ENCODE measurements at places on chromosomes 7 and 10.

GRCh38 chr7:93150200-93150835 is 2.1 kb upstream of the SAMD9L start:
- no peak for DNase-seq

DNA sequence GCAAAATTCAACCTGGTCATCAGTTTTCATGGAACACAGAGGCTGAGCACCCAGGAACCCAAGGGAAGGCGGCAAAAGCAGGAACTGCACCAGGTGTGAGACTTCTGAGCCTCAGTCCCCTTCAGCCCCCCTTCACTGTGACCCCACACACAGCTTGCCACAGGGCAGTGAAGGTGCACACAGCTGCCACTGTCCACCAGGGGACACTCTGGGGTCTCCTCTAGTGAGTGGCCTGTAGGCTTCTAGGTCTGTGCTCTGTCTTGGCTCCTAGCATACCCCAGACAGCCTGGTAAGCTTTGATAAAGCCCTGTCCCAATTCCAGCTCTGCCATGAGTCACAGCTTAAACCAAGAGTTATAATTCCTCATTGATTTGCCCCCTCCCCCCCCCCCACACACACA is 12.1 kb downstream of the KCNH2 start:
- DNase-seq, result no peak

DNA sequence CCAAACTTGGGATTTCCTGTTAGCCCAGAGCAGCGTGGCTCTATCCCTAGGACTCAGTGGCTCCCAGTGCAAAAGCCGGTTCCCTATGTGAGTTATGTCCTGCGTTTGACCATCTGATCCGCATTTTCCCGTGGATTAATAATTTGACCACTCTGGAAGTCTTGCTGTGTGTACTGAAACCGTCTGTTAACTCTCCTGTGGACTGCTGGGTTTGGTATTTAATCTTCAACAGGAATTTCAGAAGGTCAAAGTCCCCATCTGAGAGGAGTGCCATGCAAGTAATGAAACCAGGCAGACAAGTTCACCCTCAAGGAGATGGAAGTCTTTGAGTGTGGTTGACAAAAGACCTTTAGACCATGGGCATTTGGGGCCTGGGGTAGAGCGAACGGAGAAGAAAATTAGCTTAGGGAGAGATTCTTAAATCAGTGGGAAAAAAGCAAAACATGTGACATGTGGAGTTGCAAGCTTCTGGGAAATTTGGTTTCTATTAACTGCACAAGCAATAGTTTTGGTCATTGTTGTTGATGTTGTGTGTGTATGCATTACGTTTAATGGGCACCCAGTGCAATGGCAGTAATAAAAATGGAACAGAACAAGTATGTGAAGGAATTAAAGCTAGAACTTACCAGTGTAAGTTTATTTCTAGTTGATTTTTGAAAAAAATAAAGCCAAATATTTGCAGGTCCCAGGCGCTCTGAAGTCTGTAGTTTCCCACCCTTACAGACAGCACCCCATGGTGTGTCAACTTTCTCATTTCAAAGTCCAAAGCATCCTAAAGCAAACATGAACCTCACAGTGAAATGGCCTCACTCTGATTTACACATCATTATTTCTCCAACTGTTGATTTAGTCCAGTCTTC is 38.2 kb downstream of the LYZL1 start:
- DNase-seq, result no peak

- DNase-seq, result no peak
These were observed 18.7 kb upstream of the NUB1 start for GRCh38 chr7:151322906-151323305.

DNA sequence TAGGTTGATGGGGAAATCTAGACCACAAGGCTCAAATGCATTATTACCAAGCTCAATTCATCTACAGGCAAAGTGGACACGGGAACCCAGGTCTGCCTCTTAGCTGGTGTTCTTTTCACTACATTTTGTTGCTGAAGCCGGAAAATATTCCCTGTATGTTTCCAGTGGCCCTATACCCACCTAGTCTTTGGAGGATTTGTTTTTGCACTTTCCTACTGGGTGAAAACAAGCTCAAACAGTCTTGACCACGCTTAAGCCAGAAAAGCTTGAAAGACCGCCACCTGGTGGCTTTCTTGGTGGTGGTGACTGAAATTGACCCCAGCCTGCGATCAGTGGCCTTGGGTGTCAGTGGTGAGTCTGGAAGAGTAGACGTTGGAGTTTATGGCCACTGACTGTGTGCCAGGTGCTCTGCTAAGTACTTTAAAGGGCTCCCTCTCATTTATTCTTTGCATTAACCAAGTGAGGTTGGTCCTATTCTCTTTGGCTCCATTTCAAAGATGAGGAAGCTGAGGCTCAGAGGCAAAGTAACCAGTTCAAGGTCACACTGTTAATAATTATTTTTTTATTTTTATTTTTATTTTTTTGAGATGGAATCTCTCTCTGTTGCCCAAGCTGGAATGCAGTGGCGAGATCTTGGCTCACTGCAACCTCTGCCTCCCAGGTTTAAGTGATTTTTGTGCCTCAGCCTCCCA is 11.1 kb upstream of the CRTAC1 start:
- peak; percentile 77 for DNase-seq

DNA sequence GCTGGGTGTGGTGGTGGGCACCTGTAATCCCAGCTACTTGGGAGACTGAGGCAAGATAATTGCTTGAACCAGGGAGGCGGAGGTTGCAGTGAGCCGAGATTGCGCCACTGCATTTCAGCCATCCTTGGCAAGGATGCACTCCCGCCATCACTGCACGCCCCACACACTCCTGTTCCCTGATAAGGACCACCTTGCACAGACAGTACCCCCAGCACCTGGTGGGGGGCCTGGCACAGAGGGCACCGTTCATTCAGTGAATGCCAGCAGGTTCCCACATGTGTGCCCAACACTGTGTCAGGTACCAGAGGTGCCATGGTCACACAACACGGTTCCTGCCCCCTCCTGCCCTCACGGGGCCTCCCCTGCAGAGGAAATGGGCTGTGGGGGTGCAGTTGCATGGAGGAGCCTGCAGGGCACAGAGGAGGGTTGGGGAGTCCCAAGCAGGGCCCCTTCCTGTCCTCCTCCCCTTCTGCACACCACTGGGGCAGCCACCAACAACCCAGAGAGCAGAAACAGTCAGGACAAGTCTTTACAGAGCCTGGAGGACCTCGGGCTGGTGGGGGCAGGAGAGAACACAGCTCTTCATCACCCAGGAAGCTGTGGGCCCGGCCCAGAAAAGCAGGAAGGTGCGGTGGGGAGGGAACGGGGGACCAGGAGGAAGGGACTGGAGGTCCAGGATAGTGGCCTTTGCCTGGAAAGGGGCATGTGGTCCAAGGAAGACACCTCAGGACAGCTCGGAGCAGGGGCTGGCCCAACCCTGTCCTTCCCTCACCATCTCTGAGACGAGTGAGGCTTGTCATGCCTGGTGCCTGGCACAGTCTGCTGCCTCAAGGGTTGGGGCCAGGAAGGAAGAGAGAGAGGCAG is 7.1 kb downstream of the CRYGN start:
- peak; percentile 65 for DNase-seq

All from NAMALWA (cell line).